ENCODE measurements at places on chromosomes 2 and 18.

DNA sequence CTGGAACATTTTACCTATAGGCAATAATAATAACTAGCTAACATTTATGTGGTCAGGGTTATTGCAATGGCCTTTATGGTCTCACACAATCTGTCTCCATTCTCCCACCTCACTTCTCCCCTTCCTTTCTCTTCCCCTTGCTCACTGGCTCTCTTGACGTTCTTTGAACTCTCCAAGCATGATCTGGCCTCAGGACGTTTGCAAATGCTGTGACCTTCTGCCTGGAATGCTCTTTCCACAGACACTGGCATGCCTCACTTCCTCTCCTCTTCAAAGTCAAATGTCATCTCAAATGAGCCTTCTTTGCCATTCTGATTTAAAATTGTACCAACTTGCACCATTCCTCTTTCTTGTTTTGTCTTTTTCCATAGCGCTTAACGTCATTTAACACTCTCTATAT is 25.3 kb upstream of the GCG start:
- DNase-seq = no peak

DNA sequence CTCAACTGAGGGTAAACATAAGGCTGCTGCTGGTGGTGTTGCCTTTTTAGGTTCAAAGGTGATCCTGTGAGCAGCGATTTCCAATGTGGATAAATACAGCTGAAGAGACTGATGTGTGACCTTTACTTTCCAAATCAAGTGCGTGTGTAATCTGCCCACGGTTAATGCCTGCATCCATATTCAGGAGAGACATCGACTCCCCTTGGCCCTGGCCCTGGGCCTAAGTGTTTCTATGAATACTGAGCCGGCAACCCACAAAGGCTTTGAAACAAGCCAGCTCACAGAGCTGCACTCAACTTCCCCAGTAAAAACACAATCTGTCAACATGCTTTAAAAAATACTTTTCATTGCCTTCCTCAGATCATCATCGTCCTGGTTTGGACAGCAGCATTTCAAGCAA is 1026.6 kb downstream of the TMEM182 start:
- no peak for DNase-seq

DNA sequence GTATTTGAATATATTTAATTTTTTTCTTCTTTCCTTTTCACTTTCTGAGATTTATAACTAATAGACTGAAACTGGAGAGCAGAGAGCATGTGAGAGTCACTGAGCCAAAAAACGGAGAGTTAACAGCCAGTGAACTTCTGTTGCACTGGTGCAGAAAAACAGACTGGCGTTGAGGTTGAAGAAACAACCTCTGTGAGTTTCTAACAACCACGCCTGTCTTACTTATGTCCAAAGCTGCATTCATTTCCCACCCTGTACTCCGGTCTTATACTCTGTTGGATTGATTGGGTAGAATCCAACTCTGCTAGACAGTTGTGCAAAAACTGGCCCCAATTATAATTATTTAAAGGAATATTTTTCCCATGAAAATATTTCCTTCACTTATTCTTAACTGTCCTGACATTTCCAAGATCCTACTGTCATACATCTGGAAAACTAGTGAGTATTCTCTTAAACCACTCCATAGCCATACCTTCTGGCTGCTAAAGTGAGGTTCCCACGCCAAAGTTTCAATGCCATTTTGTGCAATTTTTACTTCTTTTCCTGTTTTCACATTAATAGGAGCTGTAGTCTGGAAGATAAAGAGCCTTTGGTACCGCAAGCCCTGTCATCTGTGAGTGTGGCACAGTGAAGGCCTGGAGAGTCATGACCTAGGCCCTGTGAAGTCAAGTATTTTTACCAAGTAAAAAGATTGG is 9.4 kb downstream of the CYP1B1 start:
- DNase-seq = no peak

GRCh38 chr2:158116936-158117335 is 15.3 kb downstream of the UPP2 start:
- DNase-seq = no peak

- no peak for DNase-seq
Measured at GRCh38 chr18:23619388-23619881, 33.1 kb upstream of the NPC1 start.
